T-helper 2 cell treated with Interferon-gamma antibody and Interleukin-4, amounts not matched to agents 100 ng/mL and 5 ng/mL, for 36 hours (primary cell): ENCODE measurements at places on chromosomes 11 and 22. TPM values are rescaled to one million over a fixed set of nuclear protein-coding genes. Genes with fewer than 3 reads are reported as not detected.

PAFAH1B2 gene
- total RNA-seq: 58.4 and 61.6 TPM in 2 replicates

HEPACAM gene
- not detected in 2 replicates for total RNA-seq

C11orf42 gene
- not detected in 2 replicates for total RNA-seq

NXPE2 gene
- not detected in 2 replicates for total RNA-seq

CREB3L1 gene
- total RNA-seq: 0.09 TPM in 1 of 2 replicates, not detected in the other

MMP3 gene
- total RNA-seq: not detected in 2 replicates

TBX10 gene
- not detected in 2 replicates for total RNA-seq

SLC37A2 gene
- 0.66 and 1.4 TPM in 2 replicates for total RNA-seq

MAP6 gene
- 0.14 and 0.43 TPM in 2 replicates for total RNA-seq

DDTL gene
- 4.7 and 5.8 TPM in 2 replicates for total RNA-seq

KRTAP5-8 gene
- total RNA-seq: 0.16 TPM in 1 of 2 replicates, not detected in the other

OR4A16 gene
- not detected in 2 replicates for total RNA-seq

KCNJ11 gene
- 1.5 and 2.0 TPM in 2 replicates for total RNA-seq

UCP3 gene
- 2.7 and 3.6 TPM in 2 replicates for total RNA-seq

PAX6 gene
- not detected in 2 replicates for total RNA-seq

CRYBB2 gene
- not detected in 2 replicates for total RNA-seq

ENDOD1 gene
- total RNA-seq: 19.9 and 20.2 TPM in 2 replicates

CCDC188 gene
- 0.16 and 0.59 TPM in 2 replicates for total RNA-seq

LYVE1 gene
- not detected in 2 replicates for total RNA-seq

MFRP gene
- total RNA-seq: not detected in 2 replicates

FGF4 gene
- total RNA-seq: not detected in 2 replicates

SMC1B gene
- 0.66 and 0.68 TPM in 2 replicates for total RNA-seq

SFI1 gene
- 169 and 188 TPM in 2 replicates for total RNA-seq

CRACR2B gene
- 6.4 and 8.0 TPM in 2 replicates for total RNA-seq

TENM4 gene
- not detected in 2 replicates for total RNA-seq

LGALS12 gene
- total RNA-seq: 0.14 TPM in 2 replicates

ELMOD1 gene
- not detected in 2 replicates for total RNA-seq
